ENCODE measurements at places on chromosomes 1 and 21. TPM values are rescaled to one million over a fixed set of nuclear protein-coding genes. Genes with fewer than 3 reads are reported as not detected.
A peak's percentile ranks its signal among the peaks of the same experiment; 100 is the strongest.

CACNA1E gene
- total RNA-seq, result not detected

DENND1B gene
- total RNA-seq, result 31.0 TPM

GRCh38 chr21:25408666-25409065 lies 198.6 kb downstream of the MRPL39 start:
- H3K27me3 ChIP-seq, result no peaks in the 10 kb centered on the region
- H3K27ac ChIP-seq, result no peak overlapping the region
- no peak overlapping the region for H3K4me3 ChIP-seq
- DNase-seq, result no peak
- no peaks in the 10 kb centered on the region for H3K36me3 ChIP-seq
- peaks cover 9% of the 10 kb centered on the region for H3K4me1 ChIP-seq

- H3K36me3 ChIP-seq, result no peaks in the 10 kb centered on the region
- peaks cover 7% of the 10 kb centered on the region for H3K4me1 ChIP-seq
- DNase-seq, result no peak
- no peak overlapping the region for H3K27ac ChIP-seq
- H3K27me3 ChIP-seq, result no peaks in the 10 kb centered on the region
- H3K4me3 ChIP-seq, result no peak overlapping the region
These were observed 90.2 kb upstream of the TSPAN2 start for GRCh38 chr1:115179397-115180079.

LCE1A gene
- total RNA-seq, result not detected

- no peaks in the 10 kb centered on the region for H3K4me1 ChIP-seq
These were observed 87.4 kb downstream of the EPHB2 start for GRCh38 chr1:22798083-22798482.

- no peak overlapping the region for H3K27ac ChIP-seq
- peaks cover 13% of the 10 kb centered on the region for H3K27me3 ChIP-seq
- H3K4me3 ChIP-seq, result no peak overlapping the region
These were observed 419.9 kb downstream of the PTPRU start for GRCh38 chr1:29655945-29656850.

GRCh38 chr1:160619742-160620277 lies 27.0 kb downstream of the SLAMF1 start:
- H3K36me3 ChIP-seq, result peaks cover 88% of the 10 kb centered on the region
- no peak for DNase-seq
- peak overlapping the region; percentile 44 for H3K27ac ChIP-seq
- H3K27me3 ChIP-seq, result no peaks in the 10 kb centered on the region

GRCh38 chr1:228093050-228093906 lies 9.8 kb downstream of the C1orf35 start:
- no peak overlapping the region for H3K4me3 ChIP-seq
- H3K4me1 ChIP-seq, result peaks cover 50% of the 10 kb centered on the region
- H3K27ac ChIP-seq, result no peak overlapping the region
- H3K36me3 ChIP-seq, result peaks cover 86% of the 10 kb centered on the region
- DNase-seq, result no peak

Measured in activated CD4-positive, alpha-beta memory T cell treated with anti-CD3 and anti-CD28 coated beads, Interleukin-2, amount 10 ng/mL, durations not matched to agents 7 days and 5 days (primary cell).